GM18507 (cell line): ENCODE measurements at places on chromosomes 5 and 9.

DNA sequence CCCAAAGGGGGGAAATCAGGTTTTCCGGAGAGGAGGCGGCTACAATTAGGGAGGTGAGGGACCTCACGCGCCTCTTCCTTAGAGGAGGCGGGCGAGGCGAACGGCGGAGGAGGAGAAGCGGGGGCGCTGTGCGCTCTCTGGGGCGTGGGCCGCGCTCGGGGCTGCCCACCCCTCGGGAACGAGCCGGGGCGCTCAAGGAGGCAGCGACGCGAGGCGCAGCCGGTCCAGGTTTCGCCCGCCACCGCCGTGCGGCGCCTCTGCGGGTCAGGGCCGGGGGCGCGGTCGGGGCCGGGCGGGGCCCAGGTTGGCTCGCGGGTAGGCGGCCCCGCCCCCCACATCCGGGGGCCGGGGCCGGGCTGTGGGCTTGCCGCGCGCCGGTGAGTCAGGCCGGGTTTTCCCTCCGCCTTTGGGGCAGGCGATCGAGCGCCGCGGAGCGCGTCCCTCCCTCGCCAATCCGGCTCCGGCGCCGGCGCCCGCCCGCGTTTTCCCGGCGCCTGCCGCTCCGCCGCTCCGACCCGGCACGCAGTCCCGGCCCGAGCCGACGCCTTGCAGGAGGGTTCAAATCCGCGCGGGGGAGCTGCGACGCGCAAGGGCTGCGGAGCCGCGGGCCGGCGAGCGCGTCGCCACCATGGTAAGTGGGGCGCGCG lies at the start of gene N4BP3:
TSS of gene N4BP3 (plus strand) at position 392 of the 647 bp plus-strand sequence. CDS start 6,052 bp downstream, outside the sequence.
- DNase-seq = peak; percentile 71

- DNase-seq = no peak
Measured at GRCh38 chr9:127541865-127542264, 70.2 kb upstream of the STXBP1 start.

DNA sequence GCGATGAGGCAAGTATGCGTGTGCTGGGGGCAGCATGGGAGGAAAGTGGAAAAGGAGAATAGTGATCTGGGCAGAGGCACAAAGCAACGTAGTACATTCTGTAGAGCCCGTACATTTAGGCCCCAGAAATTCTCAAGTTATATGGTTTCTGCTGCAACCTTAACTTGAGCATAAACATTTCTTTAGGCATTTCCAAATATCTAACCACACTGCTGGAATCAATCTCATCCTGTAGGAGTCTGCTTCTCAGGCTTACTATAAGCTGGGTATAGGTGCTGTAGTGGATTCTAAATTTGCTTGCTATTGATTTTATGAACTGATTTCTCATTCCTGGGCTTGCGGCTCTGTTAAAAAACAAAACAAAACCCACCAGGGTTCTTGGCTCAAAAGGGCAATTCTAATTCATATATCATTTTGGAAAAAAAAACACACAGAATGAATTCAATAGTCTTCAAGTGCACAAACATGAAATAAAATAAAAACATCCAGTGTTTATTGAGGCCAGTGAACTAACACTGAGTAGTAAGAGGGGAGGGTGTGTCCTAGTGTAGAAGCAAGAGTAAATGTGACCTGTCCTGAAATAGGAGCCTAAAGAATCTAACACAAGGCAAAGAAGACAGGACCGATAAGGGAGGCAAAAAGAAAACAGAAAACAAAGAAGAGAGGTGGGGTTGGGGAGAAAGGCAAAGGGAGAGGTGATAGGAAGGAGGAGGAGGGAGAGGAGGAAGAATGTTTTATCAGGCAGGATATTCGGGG lies 145.5 kb upstream of the LHFPL2 start:
- DNase-seq = no peak

DNA sequence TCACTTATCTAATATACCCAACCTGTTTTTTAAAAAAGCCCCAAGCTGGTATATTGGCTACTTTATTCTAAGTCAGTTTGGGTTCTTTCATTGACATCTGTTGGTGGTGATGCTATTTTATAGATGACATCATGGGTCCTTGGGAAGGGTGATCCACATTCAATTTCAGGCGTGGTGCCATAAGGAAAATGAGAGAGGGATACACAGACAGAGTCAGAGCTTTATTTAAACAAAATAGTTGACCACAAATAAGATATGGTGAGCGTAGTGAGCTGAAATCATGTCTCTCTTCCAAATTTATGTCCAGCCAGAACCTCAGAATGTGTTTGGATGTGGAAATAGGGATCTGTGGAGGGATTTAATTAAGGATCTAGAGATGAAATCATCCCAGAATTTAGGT lies 302.4 kb downstream of the MAT2B start:
- DNase-seq = no peak

GRCh38 chr5:82156874-82157273 lies 121.3 kb downstream of the RPS23 start:
- no peak for DNase-seq

DNA sequence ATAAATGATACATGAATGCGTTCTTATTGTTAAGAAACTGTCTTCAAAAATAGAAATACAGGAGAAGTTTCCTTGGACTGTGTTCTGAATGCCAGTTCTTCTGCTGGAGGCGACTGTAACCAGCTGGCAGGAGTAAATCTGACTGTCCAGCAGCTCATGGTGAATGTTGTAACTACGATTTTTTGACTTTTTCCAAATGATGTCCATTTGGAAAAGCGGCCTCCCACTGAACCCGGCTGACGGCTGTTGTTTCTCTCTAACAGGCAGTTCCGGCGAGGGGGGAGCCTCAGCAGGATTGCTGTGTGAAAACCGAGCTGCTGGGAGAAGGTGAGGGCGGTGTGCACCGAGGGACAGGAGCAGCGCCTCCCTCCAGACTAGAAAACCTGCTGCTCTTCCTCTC lies 91.9 kb downstream of the EHMT1 start:
- no peak for DNase-seq

DNA sequence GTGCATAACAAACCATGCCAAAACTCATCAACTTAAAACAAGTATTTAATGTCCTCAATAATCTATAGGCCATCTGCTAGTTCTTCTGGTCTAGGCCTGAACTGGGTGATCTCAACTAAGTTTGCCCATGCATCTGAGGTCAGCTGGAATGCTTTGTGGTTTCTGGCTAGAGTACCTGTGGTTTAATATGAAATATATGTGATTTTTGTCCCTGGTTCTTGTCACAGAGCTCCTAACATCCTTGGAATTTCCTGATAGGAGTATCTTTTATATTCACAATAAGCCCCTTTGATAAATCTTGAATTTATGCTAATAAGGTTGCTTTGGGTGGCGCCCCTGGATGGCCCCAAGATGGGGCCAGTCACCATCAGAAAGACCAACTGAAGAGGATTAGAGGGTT lies 535.9 kb downstream of the DNAH5 start:
- no peak for DNase-seq

GRCh38 chr5:150623152-150623877 lies 17.1 kb upstream of the SYNPO start:
- DNase-seq = no peak

DNA sequence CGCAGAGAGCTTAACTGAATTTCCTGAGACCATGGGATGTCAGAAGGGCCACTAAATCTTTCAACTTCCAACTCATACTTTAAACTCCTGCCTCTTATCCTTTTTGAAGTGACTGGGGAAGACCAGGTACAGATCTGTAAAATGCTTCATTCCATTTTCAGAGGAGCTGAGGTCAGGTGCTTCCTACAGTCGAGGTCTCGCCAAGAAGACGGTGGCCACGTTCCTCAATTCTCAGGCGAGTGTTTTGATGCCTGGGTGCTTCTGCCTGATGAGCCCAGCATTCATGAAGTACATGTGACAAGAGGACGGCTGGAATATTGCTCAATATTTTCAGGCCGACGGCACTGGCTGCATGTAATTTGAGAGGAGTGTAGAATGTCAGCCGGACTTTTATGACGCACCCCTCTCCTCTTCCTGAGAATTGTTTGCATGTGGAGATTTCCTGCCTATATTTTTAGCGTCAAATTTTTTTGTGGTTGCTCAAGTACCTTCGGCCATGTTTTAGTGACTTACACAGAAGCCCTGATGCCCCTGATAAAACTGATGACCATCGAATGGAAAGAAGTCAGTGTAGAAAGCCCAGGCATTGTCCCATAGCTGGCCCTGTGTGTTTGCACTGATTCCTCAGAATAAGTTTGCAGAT lies 38.8 kb upstream of the GLRX start:
- DNase-seq = no peak

DNA sequence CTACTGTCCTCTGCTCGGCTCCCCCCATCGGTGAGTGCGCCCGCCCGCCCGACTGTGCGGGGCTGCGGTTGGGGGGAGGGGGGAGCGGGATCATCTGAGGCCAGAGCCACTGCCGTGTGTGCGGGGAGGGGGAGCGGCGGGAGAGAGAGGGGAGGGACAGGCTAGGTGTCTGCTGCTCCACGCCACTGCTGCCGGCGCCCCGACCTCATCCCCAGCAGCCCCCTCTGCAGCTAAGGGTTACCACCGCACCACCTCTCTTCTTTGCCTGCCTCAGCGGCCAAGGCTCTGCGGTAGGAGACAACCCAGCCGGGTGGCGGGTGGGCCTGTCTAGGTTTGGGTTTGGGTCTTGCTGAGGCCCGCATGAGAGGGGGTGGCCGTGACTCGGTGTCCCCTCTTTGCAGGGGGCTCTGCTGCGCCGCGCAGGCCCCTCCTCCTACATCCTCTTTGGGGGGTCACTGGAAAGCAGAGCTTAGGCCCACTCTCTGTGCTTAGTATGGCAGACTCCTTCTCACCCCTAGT lies 670 bp upstream of the PURA start:
- DNase-seq = no peak

DNA sequence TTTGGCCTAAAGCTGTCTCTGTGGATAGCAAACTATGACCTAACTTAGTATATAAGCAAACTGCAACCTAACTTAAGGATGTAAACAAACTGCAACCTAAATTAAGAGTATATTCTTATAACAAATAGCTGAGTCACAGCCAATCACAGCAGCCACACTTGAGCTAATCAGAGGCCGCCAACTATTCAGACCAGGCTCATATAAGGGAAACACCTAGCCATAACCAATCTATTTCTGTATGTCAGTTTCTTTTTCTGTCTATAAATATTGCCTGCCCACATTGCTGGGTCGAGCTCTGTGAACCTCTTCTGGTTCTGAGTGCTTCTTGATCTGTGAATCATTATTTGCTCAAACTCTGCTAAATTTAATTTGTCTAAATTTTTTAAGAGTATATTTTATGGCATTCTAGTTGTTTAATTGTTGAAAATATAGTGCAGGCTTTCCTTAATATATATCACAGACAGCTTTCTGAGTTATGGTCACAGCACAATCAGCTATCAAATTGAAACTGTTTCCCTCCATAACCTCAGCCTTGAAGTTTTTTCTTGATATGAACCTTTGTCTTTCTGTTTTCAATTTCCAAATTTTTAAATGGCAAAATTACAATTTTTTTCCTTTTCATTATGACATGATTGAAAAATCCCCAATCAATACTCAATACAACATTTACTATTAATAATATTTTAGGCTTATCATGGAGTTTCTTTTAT lies 327.1 kb upstream of the NUDT12 start:
- no peak for DNase-seq

GRCh38 chr5:177606071-177607051 lies 6.4 kb downstream of the B4GALT7 start:
- DNase-seq = no peak

- no peak for DNase-seq
Measured at GRCh38 chr9:125991886-125992529, 244.8 kb downstream of the PBX3 start.

GRCh38 chr5:118529361-118530144 lies 458.8 kb downstream of the DTWD2 start:
- no peak for DNase-seq

DNA sequence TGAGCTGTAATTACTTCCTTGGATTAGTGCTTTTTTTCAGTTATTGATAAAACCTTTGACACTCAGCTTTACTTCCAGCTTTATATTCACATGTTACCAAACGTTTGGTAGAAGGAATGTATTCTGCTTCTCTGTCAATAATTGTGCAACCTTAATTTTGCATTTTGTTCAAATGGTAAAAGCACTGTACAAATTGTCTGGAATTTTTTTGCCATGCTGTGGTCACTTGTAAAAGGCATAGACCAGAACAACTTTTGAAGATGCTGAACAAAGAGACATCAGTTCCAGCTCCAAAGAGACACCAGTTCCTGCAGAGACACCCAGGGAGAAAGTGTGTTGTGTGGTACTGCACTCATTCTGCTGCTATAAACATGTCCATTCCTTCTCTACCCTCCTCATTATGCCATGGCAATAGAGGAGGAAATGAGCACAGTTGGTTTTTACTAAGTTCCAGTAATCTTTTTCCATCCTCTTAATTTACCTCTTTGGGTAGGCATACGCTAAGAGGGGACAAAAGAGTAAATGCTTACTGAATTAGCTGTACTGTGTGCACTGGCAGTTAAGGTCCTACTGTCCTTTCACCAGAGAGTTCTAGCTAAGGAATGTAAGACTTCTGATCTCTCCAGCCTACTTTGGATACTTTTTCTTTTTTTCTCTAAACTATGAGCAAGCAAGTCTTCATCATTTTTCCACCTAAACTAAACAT lies 387.4 kb downstream of the FGF10 start:
- DNase-seq = no peak

DNA sequence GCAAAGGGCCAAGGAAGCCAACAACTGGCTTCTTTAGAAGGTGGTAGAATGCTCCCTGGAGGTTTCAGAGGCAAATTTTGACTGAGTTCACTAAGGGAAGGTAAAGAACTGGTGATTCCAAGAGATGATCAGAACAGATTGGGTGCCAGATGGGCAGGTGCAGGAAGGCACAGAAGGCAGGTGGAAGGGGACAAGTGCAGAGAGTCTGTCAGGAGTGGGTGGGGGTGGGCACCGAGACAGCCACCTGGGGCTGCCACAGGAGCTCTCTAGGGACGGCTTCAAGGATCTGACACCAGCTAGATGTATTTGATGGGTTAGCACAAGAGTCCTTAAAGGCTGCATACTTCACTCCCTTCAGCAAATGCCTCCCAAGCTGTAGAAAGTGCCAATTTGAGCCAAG lies 207.3 kb downstream of the PTTG1 start:
- DNase-seq = no peak

DNA sequence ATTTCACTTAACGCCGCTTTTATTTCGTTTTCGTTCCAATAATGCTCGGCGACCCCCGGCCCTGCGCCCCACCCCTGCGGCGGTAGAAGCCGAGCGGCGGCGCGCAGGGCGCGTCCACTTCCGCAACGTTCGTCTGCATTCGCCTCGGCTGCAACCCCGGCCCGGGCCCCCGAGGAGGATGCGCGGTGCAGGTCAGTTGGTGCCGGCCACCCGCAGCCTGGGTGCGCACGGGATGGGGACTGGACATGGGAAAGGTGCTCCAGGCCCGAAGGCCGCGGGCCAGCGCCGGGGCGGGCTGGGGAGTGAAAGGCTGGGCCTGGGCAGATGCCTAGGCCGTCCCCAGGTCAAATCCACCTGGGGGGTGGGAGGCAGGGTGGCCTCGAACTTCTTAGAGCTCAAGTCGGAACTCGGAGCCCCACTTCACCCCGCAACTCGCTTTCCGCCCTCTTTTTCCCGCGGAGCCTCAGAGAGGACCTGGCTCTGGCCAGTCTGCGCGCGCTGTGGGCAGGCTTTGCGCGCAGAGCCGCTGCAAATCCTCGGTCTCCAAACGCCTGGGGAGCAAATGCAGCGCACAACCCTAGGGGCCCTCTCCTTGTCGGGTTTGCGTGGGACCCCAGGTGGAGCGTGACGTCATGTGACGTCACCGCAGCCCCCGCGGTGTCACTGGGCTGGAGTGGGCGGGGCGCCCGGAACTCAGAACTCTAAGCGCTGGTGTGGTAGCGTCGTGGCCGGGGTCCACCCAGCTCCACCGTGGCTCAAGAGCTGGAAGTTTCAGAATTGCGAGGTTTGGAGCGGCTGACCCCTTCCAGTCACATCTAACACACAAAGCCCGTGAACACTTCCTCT lies 3.3 kb downstream of the TLX3 start:
- no peak for DNase-seq
